ENCODE measurements at places on chromosomes 7 and 10.

- no peak for DNase-seq
Observed at GRCh38 chr10:52082307-52082706, 231.8 kb upstream of the DKK1 start.

DNA sequence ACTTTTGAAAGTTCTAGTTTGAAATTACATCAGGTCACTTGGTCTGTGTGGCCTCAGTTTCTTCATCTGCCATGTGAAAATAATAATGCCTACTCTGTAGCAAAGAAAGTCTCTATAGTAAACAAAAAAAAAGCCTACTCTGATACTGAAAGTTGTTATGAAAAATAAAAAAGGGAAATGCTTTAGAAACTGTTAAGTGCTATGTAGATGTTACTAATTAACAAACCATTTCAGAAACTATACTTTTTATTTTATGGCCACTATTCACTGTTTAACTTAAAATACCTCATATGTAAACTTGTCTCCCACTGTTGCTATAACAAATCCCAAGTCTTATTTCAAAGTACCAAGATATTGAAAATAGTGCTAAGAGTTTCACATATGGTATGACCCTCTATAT lies 50.6 kb downstream of the CFTR start:
- no peak for DNase-seq

DNA sequence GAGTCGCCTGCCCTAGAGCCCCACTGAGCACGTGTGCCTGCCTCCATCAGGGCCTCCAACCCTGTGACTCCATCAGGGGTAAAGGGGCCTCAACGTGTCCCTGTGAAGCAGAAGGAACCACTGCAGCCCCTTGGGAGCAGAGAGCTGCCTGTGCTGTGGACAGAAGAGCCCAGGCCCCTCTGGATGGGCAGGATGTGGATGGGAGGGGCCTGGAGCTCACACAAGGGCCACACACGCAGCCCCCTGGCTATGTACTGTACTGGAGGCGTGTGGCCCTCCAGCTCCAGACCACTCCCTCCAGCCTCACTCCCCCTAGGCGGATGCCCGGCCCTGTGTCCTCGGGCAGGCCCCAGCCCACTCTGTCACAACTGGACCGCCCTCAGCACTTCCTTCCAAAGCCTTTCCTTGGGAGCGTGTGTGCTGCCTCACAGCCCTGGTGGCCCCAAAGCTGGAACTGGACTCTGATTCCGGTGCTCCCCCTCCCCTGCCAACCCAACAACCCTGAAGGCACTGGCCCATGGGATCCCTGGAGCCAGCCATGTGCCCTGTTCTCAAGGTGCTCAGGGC lies 238.0 kb downstream of the TCERG1L start:
- no peak for DNase-seq

DNA sequence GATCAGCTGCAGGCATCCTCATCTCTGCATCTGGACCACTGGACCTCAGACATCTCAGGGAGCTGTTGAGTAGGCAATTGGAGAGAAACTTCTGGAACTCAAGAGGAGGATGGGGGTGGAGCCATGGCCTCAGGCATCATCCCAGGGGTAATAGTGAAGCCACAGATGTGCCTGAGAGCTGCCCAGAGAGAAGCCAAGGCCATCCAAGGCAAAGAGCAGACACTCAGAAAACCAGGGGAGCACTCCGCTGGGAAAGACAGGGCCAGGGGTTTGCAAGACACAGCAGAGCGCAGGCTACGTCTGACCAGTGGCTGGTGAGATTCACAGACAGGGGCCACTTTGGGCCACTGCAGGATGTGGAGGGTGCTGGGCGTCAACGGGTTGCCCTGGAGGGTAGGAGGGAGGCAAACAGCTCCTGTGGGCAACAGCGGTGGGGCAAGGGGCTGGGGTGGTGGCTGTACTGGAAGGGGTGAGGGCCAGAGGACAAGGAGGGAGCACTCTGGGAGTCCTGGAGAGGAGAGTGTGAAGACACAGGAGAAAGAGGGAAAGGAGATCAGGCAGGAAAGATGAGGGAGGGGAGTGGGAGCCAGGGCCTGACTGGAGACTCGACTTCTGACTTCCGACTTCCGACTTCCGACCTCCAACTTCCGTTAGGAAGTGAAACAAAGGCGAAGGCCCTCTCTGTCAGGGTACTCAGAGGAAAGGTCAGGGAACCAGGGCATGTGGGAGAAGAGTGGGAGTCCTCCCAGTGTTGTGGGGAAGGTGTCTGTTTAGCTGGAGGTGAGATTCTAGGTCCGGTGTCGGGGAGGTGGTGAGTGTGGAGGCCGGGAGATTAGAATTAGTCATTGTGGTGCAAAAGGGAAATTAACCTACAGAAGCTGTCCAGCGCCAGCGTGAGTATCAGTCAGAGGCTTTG lies 69.7 kb upstream of the ANTXRL start:
- DNase-seq = no peak

- no peak for DNase-seq
Observed at GRCh38 chr7:139718859-139719258, 58.9 kb downstream of the HIPK2 start.

DNA sequence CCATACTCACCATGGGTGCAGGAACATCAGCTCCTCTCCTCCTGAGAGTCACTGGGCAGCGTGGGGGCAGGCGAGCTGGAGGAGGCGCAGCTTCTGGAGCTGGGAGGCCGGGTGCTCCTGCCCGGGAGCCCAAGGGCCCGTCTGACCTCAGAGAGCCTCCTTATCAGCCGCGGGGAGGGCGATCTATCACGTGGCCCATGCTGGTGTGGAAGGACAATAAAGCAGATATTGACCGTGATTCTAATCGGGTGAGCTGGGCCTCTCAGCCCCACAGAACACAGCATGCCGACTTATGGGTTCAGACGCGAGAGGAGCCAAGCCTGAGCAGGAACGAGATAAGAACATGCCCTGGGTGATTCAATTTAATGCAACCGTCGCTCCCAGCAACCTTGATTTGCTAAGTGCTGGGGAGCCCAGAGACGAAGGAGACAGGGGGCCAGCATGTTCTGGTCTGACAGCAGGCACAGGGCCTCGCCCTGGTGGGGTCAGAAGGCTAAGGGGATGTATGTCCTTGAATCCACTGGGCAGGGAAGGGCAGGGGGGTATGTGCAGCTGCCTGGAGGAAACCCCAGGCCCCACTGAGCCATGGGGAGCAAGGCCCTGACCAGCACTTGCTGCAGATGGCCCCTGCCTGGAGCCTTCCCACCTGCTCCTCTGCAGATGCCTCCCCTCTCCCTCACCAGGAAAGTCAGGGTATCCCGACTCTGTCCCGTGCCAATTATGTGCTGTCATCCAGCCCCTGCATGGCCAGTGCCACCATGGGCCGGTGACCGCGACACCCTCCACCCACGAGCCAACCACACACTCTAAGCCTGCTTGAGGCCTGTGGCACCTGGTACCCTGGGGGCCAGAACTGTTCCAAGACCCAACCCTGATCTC lies 95.3 kb upstream of the RET start:
- DNase-seq = no peak

DNA sequence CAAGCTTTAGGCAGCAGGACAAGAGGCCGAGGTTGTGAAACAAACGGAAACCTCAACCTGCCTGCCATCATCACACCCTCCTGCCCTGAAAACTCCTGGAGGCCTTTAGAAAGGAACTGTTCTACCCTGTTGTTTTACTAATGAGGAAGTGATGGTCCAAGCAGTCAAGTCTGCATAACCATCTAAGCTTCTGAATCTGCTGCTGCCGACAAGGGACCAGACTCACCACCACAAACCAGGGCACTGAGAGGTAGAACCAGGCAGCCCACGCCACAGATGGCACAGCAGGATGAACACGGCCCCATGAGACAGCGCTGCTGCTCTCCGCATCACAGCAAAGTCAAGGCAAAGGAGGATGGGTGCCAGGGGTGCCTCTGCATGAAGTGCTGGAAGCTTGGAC lies 209.4 kb downstream of the CELF2 start:
- no peak for DNase-seq

- no peak for DNase-seq
Observed at GRCh38 chr7:78499283-78499682, 700.7 kb downstream of the PHTF2 start.

DNA sequence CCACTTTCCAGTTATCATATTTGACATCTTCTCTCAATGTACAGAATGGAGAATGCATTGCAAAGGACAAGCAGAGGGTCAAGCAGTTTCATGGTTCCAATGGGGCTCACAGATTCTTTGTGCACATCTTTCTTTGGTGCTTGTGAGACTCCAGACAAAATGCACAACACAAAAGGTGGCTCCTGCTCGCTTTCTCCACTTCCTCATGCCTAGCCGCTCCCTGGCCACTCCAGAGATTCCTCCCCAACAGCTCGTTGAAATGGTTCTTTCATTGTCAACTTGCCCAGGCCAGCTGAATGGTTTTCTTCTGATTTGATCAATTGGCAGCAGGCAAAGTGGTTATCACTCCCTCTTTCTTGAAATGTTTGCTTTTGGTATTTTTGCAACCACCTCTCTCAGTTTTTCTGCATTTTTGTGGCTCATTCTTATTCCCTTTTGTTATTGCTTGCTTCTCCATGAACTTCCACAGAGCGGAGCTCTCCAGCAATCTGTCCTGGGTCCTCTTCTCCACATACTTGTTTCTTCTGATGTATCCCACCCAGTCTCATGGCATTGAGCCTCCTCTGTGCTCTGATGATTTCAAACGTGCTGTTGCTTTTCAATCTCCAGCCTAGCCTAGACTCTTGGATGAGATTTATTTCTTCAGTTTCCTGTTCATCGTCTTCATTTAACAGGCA lies 507.8 kb upstream of the MKI67 start:
- DNase-seq = no peak

DNA sequence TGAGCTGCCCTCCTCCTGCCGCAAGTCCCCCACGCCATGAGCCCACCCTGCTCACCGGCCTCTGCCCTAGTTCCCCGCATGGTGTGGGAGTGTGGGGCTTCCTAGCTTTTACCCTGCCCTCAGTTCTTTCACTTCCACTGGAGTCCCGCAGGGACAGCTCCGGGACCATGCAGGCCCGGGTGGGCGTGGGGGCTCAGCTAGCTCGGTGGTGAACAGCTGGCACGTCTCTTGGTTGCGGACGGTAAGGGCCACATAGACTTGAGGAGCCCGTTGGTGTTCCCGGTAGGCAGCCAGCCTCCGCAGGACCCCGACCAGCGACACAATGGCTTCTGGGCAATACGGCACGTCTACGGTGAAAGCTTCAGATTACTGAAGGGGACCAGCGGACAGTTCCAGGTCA lies 108.9 kb upstream of the CCZ1B start:
- no peak for DNase-seq

DNA sequence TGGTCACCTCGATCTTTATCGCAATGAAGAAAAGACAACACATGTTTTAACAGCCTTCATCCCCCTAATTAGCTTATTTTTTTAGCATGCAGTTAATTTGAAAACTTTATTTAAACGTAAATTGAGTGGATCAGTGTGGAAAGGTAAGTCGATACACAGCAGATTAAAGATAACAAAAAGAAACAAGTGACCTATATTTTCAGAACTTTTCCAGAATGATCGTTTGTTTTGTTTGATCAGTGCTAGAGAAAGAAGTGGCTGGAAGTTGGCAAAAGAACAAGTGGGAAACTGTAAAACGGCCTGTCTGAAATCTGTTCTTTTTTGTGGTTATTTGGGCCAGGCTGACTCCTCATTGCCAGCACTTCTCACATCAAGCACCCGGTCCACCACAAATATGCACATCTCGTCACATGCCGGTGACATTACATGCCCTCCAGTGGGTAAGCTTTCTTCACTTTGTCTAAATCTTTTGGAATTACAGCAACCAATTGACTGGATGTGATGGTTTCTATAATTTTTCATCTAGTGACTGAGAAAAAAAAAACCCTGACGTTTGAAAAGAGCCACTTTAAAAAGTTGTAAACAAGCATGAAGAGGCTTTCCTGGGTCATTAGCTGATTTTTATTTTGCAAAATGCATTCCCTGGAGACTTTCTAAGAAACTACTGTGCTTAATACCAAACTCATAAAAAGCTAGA lies 33.2 kb downstream of the C7orf33 start:
- no peak for DNase-seq

DNA sequence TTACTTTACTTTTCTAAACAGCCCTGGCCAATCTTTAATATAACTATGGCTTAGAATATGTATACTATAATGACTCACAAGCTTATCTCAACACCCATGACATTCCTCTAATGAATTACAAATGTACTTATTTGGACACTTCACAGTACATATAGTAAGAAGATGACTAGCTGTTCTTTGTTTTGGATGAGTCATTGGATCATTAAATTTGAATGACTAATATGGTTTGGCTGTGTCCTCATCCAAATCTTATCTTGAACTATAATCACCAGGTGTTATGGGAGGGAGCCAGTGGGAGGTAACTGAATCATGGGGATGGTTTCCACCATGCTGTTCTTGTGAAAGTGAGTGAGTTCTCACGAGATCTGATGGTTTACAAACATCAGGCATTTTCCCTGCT lies 807.5 kb upstream of the SORCS1 start:
- DNase-seq = no peak

All from stimulated activated CD8-positive, alpha-beta memory T cell treated with anti-CD3 and anti-CD28 coated beads, Interleukin-2, amount 100 ng/mL, for 1 hour (primary cell).